ENCODE measurements at places on chromosomes 1 and 21.
A peak's percentile ranks its signal among the peaks of the same experiment; 100 is the strongest.

GRCh38 chr1:98035602-98036002 is 114.8 kb upstream of the DPYD start:
- no peak for ATAC-seq

- peak; percentile 90 for ATAC-seq
These were observed 71.1 kb upstream of the ERRFI1 start for GRCh38 chr1:8097077-8097799.

- no peak for ATAC-seq
These were observed 36.7 kb upstream of the DIP2A start for GRCh38 chr21:46421756-46422555.

GRCh38 chr1:5743435-5744095 is 248.7 kb downstream of the NPHP4 start:
- no peak for ATAC-seq

- ATAC-seq, result peak; percentile 73
These were observed 34.4 kb downstream of the KIAA0040 start for GRCh38 chr1:175158170-175158591.

DNA sequence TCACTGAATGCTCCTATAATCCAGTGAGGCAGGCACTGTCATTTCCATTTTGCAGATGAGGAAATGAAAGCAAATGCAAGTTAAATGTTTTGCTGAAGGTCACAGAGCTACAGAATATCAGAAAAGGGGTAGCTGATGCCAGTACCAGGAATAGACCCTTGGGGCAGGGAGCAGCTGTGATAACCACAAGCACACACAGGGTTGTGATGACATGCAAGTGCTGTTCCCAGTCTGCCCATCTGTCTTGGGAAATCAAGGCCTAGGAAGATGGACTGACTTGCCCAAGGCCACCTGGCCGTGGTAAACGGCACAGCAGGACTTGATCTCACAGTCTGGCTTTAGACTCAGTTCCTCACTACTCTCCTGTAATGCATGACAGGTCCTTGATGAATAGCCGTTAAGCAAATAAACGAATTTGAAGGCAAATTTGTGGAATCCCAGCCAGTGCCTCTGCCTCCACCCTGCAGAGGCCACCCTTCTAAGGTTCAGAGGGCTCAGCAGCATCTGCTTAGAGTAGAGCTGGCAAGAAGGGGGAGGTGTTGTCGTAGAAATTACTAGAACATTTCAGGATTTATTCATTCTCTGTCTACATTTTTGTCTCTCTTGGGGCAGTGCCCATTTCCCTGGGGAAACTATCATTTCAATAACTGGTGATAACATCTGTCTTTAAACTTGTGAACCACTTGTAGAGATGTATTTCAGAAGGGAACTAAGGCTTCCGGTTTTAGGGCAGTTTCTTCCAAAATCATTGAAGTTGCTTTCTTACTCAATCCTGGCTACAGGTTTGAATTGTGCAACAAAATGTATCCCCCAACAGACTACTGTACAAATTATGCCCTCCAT is 53.2 kb upstream of the MRPS6 start:
- peak; percentile 87 for ATAC-seq

- ATAC-seq, result no peak
These were observed 4.8 kb upstream of the MYOG start for GRCh38 chr1:203090421-203091198.

DNA sequence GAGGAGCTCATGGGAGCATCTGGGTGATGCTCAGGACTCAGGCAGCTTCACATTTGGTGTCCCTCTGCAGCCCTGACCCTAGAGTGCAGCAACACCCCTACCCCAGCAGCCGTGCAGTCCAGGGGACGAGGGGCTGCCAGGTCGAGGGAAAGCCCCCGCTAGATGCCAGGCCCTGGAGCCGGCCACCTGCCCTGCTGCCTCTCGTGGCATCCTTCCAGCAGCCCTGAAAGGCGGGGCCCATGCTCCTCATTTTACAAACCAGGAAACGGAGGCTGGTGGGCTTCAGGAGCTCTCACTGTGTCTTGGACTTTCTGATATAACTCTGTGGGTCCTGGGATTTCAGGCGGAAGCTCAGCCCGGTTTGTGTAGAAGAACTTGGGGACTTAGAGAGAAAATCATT is 120.5 kb upstream of the WNT4 start:
- no peak for ATAC-seq

DNA sequence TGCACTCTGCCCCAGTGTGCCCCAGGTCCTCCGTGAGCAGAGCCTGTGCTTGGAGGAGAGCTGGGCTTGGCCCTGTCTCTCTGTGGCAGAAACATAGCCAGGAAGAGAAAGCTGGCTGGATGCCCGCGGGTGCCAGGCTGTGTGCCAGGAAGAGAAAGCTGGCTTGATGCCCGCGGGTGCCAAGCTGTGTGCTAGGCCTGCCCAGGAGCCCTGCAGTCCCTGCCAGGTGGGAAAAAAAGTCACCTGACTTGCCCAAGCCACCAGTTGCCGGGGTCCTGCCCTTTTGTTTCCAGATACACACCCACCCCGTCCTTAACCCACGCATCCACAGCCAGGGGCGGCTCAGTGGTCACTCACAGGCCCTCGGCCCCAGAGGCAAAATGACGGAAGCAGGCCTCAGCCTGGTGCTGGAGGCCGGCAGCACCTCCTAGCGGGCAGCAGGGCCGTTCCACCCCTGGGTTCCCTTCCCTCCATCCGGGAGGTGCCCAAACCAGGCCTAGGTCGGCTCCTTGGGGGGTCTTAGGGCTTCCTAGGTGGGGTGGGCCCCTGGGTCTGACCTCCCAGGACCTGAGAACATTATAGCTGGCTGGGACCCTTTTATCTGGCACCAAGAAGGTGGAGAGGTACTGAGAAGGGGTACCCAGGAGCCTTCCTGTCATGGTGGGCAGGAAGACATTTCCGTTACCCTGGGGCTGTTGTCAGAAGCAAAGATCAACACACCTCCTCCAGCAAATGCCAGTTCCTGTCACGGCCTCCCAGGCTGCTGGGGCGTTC is 9.1 kb downstream of the ITGB2 start:
- no peak for ATAC-seq

DNA sequence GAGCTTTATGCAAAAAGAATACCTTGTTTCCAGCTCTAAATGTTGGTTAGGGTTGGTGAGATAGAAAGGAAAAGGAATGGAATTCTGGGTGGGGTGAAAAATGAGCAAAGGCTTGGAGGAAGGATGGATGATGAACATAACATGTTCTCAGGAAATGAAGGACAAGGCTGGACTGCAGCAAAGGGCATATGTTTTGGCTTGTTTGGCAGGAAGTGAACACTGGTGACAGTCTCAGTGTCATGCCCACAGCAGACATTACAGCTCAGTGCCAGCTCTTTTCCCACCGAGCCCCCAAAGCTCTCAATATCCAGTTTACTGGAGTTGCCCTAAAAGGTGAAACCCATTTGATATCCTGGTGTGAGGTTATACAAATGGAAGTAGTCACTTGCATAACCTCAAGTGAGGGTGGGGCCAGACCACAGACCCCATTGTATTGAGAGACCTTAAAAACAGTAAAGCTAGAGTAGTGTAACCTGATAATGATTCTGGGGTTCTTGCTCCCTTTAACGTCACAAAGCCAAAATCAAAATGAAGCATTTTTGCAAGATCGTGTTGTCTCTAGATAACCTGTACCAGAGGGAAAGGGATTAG is 270.6 kb downstream of the NFIA start:
- ATAC-seq, result no peak

- ATAC-seq, result no peak
These were observed 324.4 kb downstream of the AJAP1 start for GRCh38 chr1:4978660-4979390.

GRCh38 chr1:165826565-165827267 is 698 bp upstream of the UCK2 start:
- ATAC-seq, result no peak

GRCh38 chr1:108152782-108153222 is 47.3 kb downstream of the SLC25A24 start:
- no peak for ATAC-seq

DNA sequence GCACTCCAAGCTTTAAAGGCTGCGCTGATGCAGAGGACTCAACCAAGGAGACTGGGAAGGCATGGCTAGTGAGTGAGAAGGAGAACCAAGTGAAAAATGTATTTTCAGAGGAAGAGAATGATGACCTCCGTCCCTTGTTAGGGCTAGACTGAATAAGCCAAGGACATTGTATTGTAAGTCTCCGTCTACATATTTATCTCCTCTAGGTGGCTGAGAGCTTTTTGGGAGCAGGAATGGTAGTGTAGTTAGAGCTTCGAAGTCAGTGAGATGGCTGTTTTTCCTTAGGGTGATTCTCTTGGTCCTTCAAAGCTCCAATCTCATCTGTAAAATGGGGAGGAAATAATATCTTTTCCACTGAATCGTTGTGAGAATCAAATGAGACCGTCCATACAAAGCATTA is 37.6 kb downstream of the ZBTB40 start:
- no peak for ATAC-seq

- no peak for ATAC-seq
These were observed 1.7 kb downstream of the TOR3A start for GRCh38 chr1:179083533-179083932.

DNA sequence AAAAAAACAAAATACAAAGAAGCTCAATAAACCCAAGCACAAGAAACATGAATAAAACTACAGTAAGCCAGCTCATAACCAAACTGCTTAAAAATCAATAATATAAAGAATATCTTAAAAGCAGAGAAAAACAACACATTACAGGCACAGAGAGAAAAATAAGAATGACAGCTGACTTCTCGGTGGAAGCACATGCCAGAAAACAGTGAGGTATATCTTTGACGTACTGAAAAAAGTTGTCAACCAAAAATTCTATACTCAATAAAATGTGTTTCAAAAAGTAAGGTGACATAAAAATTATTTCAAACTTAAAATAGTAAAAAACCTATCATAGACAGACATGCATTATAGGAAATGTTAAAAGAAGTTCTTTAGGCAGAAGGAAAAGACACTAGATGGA is 33.3 kb downstream of the ZZZ3 start:
- no peak for ATAC-seq

GRCh38 chr1:239804266-239804665 is 287.4 kb upstream of the FMN2 start:
- ATAC-seq, result no peak

Data from motor neuron (in vitro differentiated cells).